ENCODE measurements at places on chromosomes 11 and 22.

DNA sequence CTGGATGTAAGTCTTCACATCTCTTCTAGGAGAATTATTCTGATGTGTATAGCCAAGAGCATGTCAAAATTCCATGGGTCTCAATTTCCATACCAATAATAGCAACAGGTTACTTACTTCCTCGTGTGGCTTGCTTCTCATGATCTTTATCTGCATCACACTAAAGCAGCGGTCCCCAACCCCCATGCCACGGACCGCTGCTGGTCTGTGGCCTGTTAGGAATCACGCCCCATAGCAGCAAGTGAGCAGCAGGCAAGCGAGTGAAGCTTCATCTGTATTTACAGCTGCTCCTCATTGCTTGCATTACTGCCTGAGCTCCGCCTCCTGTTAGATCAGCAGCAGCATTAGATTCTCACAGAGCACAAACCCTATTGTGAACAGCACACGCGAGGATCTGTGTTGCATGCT, 28.9 kb upstream of the SLC25A1 start:
- DNase-seq, result no peak

DNA sequence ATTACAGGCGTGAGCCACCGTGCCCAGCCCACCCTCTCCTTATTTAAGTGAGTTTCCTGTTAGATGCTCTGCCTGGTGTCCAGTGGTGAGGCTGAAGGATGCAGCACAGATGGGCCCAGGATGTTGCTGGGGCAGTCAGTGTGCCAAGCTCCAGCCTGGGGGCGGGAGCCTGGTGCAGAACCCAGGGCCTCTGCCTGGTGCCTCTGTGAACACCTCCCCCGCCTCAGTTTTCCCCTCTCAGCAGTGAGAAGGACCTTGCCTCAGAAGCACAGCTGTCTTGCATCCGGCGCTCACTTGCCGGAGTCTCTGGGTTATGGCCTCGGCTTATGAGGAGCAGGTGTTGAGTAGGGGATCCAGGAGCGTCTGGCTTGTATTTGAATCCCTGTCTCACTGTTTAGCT, 116.2 kb downstream of the KIAA1671 start:
- no peak for DNase-seq

- no peak for DNase-seq
Observed at GRCh38 chr11:6727971-6728760, 43.6 kb downstream of the OR2AG2 start.

DNA sequence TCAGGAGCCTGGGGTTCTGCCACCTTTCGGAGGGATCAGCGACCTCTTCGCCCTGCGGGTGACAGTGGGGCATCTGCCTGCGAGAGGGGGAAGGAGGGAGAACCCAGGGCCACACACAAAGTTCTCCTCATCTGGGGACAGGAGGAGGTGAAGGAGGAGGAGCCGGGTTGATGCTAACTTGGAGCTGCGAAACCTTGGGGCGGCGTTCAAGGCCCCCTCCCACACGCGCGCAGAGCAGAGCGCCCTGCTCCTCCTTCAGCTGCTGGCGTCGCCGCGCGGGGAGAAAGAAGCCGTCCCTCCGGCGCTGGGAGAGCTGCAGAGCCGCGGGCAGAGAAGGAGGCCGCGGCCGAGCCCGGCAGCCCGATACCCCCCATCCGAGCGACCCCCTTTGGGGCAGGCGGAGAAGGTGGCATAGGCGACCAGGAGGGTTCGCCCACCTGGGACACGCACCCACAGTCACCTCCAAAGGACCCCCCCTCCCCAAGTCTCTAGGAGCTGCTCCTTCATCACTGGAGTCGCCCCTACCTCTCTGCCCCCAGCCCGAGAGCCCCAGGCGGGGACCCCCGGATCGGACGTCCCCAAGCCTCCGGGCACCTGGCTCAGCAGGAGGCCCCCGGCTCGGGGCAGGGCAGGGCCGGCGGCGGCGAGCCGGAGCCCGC, at the start of gene RASD2:
Gene RASD2 (plus strand): TSS at position 237 of the 659 bp plus-strand sequence. CDS start 5,979 bp downstream, outside the sequence.
- no peak for DNase-seq

- no peak for DNase-seq
Observed at GRCh38 chr22:40668611-40669411, 10.5 kb upstream of the MCHR1 start.

All from NCI-H2107 (cell line).